CD4-positive, alpha-beta T cell treated with Interferon alpha-2 for 1 hour (primary cell): ENCODE measurements at places on chromosomes 13 and 19.

DNA sequence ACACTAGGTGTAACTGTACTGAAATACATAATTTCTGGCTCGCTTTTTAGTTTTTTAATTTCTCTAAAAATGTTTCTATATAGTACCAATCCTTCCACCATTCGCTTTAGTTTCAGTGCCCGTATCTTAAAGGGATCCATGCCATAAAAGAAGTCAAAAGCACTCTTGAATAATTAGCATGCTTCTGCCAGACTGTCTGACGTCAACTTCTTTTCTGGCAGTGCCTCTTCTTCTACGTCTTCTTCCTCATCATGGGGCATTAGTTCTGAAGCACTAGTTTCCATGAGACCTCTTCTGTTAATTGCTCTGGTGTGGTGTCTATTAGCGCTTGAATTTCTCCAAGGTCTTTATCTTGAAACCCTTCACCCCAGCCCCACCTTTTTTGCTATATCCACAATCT is 93.8 kb upstream of the DOCK9 start:
- no peak for DNase-seq

- DNase-seq = no peak
Measured at GRCh38 chr13:37490176-37490779, 108.3 kb downstream of the POSTN start.

DNA sequence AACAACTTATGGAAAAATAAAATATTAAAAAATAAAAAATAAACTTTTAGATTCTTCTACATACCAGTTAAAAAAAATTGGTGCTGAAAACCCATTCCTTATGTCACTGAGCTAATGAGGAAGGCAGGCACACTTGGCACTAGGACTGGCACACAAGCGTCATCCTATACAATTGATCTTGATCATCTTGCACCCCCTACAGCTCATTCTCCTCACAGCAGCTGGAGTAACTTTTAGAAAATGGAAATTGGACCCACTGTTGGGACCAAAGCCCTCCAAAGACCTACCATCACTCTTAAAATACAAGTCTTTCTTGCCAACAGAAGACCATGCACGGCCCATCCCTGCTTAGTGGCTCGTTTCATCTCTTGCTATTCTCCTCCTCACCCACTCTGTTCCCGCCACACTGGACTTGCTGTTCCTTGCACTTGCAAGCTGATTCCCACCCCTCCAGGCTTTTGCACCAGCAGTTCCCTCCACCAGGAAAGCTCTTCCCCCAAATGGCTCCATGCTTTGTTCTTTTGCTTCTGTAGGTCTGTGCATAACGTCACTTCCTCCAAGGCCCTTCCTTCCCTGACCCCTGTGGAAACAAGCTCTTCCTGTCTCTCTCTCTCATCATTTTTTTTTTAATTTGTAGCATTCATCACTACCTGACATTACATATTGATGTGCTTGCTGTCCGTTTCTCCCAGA is 11.6 kb downstream of the CTU1 start:
- no peak for DNase-seq

DNA sequence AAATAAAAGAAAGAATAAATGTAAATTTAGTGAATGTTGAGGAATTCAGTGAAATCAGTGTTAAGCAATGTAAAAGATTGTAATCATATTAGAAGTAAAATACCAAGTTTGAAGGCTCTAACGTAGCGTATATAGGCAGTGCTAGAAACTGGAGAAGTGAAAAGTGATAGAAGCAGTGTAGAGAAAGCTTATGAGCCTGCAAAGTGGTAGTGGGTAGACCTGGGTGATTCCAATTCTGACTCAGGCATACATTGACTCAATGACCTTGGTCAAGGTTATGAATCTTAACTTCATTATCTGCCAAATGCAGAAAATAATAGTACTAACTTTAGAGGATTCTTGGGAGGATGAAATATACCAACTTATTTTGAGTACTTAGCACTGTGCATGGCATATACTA is 4.1 kb downstream of the SLC10A2 start:
- DNase-seq = no peak

DNA sequence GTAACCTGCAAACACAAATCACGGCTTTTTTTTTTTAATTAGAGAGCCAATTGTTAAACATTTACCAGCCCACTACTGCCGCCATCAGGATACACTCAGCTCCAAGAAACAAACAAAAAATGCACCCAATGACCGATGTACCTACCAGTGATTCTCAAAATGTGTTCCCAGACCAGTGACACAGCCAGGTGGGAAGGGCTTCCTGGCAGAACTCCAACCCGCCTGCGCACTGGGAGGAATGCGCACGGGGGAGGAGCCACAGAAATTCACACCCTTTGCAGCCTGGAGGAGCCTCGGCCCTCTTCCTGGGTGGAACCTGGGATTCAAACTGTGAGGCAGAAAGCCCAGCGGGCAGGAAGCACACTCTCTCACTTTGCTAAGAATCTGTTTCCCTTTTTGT is 255.9 kb downstream of the TBC1D4 start:
- DNase-seq = no peak

GRCh38 chr19:56974556-56975207 is 134.2 kb upstream of the PEG3 start:
- DNase-seq = no peak

GRCh38 chr13:35716729-35717128 is 240.2 kb upstream of the MAB21L1 start:
- DNase-seq = no peak

GRCh38 chr13:46317120-46317519 is 69.9 kb downstream of the RUBCNL start:
- no peak for DNase-seq

GRCh38 chr19:49210108-49210900 is 52.7 kb downstream of the TRPM4 start:
- DNase-seq = peak; percentile 51

DNA sequence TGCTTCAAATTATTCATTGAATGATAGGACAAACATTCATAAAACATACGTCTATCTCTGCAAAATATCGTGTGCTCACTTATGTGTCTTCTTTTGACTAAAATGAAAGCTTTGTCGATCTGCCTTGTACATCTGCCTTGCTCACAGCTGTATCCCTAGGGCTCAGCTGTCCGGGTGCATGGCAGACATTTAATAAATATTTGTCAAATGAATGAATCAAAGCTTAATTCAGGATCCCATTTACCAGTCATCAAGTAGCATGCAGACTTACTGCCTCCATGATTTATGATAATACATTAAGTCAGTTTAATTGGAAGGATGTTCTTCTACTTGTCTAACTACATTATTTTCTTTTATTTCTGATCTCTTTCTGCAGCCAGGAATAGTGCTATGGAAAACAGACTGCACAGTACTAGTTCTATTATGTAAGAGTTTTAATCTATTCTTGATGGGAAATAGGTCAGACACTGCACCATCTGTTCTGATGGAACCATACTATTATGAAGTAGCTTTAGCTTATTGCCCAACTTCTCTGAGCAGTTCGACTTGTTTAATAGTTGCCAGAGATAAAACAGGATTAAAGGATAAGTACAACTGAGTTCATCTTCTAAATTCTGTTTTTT is 13.2 kb downstream of the SLC46A3 start:
- no peak for DNase-seq

DNA sequence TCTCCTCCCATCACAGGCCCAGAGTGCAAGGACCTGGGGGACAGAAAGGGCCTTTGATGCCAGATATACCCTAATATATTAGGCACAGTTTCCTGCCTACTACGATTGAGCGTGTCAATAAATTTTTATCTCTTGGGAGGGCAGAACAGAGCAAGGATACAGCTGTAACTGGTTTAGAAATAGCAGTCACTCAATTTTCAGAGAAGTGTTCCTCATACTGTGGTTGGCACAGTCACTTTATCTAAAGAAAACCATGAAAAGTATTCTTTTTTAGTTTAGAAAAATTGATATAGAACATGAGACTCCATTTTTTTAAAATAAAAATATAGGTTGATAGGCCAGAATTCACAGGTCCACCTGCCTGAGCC is 460 bp upstream of the ZNF155 start:
- DNase-seq = no peak

DNA sequence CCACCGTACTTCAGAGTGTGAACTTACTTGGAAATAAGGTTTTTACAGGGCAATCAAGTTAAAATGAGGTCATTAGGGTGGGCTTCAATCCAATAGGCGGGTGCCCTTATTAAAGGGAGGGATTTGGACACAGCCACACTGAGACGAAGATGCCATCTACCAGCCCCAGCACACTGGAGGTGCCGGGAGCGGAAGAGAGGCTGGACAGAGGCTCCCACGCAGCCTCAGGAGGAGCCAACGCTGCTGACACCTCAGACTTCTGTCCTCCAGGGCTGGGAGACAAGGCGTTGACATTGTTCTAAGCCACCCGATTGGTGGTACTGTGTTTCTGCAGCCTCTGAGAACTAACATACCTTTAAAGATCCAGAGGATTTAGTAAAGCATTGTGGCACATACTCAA is 12.6 kb upstream of the RAB20 start:
- DNase-seq = no peak

DNA sequence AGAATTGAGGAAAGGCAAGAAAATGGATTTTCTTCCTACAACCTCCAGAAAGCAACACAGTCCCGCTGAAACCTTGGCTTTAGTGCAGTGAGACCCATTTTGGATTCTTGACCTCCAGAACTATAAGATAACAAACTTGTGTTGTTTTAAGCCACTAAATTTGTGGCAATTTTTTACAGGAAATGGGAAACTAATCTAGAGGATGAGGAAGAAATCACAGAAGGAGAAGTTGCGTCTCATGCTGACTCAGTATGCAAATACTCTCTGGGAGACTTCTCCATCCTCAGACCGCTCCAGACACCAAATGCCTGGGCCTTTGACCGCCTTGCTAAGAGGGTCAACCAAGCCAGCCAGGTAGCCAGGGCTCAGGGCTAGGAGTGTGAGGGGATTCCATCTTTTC is 13.1 kb upstream of the CEACAM16 start:
- peak; percentile 35 for DNase-seq

DNA sequence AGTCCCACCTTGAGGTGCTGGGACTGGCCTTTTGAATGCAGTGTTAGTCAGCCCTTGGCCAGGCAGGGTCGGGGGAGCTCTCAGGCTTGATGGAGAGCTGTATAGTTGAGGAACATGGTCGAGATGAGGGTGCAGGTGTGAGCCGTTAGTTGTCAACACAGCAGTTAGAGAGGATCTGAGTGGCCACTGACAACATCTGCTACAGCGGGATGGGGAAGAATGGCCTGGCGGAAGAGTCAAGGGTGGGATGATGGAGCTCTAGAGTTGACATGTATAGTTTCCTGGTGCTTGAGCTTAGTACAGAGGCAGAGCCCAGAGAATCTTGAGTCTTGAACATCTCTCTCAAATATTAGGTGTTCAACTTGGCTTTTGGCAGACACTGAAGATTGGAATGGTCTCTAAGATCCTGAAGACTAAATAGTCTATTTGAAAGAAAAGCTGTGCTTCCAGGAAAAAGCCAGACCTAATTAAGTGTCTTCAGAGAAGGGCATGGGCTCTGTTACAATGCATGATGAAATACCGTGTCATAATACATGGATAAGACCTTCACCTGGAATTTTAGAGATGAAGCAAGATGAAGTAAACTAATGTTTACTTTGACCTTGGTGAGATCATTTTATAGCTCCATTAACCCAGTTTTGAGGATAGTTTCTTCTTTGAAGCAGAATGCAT is 9.7 kb downstream of the PCCA start:
- no peak for DNase-seq

DNA sequence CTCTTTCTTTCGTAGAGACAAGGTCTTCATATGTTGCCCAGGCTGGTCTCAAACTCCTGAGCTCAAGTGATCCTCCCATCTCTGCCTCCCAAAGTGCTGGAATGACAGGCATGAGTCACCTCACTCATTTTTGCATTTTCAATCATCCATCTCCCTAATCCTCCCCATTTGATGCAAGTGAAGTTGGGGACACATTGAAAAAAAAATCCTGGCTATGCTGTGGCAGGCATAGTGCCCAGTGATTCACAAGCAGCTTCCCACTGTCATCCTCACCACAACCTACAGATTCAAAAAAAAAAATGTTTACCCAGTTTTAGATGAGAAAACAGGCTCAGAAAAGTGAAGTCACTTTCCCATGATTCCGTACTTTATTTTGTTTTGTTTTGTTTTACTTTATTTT is 44.7 kb upstream of the USP29 start:
- DNase-seq = no peak

DNA sequence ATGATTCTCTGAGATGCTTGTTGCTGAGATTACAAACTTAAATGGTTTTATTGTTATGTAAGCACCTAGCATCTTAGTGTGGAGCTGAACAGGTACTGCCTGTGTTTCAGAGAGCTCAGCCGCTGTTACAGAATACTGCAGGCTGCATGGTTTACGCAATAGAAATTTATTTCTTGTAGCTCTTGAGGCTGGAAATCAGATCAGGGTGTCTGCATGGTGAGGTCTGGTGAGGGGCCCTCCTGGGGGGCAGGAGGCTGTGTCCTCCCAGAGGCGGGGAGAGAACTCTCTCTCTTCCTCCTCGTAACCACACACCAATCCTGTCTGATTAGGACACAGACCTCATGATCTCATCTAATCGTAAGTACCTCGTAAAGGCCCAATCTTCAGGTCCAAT is 13.1 kb downstream of the ATP11A start:
- no peak for DNase-seq

DNA sequence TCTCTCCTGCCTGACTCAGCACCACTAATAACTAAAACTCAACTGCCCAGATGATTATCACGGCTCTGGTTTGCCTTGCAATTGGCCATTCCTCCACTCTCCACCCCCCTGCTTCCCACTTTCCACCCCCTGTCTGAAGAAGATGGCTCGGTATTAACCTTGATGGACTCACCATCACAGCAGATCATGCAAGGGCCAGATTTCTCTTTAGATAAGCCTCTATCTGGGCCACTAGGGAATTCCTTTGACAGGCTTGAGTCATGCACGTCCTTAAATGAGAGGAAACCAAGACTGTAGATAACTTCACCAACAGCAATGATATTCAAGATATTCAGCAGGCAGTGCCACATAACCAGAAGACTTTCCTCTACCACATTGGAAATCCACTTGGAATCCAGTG is 131.1 kb upstream of the NBEA start:
- no peak for DNase-seq

- DNase-seq = no peak
Measured at GRCh38 chr19:55254625-55254977, 4.2 kb downstream of the PPP6R1 start.

- DNase-seq = no peak
Measured at GRCh38 chr19:50708179-50708879, 11.3 kb downstream of the SHANK1 start.

DNA sequence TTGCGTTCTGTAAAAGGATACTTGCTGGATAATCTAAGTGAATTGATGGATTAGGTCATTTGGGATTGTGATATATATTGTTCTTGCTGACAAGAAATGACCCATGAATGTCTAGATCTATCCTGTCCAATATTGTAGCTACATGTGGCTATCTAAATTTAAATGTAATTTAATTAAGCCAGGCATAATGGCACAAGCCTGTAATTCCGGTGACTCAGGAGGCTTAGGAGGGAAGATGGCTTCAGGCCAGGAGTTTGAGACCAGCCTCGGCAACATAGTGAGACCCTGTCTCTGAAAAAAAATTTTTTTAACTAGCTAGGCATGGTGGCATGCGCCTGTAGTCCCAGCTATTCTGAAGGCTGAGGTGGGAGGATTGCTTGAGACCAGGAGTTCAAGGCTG is 39.3 kb upstream of the AKAP11 start:
- DNase-seq = no peak

- DNase-seq = no peak
Measured at GRCh38 chr13:26020891-26021290, 30.9 kb downstream of the SHISA2 start.
